ENCODE measurements at places on chromosomes 12 and 14. TPM values are rescaled to one million over a fixed set of nuclear protein-coding genes. Genes with fewer than 3 reads are reported as not detected.
A peak's percentile ranks its signal among the peaks of the same experiment; 100 is the strongest.

TSPAN8 gene
- total RNA-seq: 3.7 TPM

LBHD2 gene
- total RNA-seq: not detected

DNA sequence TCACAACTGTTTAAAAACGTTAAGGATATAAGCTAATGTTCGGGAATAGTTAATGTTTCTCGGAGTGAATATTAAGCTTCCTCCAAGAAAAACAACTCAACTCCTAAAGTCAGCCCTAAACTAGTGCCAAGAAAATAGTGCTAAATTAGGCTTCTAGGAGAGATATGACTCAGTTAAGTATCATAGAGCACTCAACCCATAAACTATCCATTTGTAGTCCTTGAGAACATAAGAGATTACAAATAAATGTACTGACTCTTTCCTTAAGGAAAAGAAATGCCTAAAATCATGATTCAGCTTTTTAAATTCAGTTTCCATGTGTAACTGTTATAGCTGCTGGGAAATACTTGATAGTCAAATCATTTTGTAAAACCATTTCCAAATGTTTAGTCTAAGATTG lies 117.1 kb downstream of the HMGA2 start:
- DNase-seq: peak; percentile 64

- no peak for DNase-seq
Measured at GRCh38 chr14:75875958-75876357, 105.8 kb downstream of the TGFB3 start.

GRCh38 chr14:33679025-33679424 lies 271.8 kb downstream of the EGLN3 start:
- DNase-seq: no peak

DNA sequence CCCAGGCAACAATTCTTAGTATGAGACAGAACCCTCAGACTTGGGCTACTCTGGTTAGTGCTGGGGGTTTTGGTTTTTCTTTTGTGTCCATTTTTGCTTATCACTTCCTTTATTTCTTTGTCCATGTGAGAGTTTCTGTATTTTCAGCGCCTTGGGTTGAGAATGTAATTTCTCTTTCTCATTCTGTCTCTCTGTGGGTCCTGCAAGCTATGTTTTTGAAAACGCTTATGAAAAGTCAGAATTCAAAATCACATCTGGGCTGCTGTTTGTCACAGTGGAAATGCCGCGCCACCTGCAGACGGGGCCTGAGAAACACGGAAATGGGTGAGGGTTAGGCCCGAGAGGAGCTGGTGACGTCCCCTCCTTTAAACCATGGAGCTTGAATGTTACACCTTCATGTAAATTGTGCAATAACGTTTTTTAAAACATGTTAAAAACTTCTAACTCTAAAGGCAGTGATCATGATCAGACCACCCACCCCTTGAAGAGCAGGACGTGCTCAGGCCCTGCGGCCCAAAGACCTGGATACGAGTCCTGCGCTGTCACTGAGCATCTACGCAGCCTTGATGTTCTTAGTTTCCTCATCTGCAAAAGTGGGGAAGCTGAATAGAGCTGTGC lies 26.1 kb downstream of the JDP2 start:
- no peak for DNase-seq

GRCh38 chr12:89752341-89752740 lies 43.7 kb upstream of the ATP2B1 start:
- no peak for DNase-seq

DNA sequence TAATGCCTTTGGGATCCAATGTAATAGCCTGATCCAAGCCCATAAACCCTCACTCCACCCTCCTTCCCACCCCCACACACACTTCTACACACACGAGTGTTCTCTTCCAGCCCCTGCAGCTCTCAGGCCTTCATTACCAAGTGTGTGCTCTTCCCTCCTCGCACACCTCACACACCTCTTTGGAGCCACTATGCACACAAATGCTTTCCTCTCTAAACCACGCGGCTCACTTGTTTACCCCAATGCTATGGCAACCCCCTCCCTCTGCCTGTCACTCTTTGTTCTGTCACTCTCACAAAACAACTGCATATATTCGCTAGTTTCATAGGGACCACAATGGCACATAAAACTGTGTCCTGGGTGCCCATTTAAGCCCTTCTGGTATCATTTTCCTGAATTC lies 35.1 kb downstream of the PPP2R5E start:
- DNase-seq: no peak

DNA sequence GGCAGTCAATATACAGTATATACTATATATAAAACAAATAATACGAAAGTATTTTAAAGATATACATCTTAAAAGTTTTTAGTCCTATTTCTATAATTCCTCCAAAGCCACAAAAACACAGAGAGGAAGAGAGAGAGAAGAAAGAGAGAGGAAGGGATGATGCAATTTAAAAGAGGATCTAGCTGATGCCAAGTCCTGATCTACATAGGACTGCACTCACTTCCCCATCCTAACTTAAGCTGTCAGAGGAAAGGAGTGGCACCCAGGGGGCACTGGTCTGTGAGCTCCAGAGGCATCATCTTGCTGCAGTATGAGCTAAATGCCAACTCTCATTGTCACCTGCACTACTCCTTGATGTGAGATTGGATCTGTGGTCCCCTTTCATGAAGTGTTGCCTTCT lies 95.8 kb downstream of the C12orf42 start:
- DNase-seq: no peak

DNA sequence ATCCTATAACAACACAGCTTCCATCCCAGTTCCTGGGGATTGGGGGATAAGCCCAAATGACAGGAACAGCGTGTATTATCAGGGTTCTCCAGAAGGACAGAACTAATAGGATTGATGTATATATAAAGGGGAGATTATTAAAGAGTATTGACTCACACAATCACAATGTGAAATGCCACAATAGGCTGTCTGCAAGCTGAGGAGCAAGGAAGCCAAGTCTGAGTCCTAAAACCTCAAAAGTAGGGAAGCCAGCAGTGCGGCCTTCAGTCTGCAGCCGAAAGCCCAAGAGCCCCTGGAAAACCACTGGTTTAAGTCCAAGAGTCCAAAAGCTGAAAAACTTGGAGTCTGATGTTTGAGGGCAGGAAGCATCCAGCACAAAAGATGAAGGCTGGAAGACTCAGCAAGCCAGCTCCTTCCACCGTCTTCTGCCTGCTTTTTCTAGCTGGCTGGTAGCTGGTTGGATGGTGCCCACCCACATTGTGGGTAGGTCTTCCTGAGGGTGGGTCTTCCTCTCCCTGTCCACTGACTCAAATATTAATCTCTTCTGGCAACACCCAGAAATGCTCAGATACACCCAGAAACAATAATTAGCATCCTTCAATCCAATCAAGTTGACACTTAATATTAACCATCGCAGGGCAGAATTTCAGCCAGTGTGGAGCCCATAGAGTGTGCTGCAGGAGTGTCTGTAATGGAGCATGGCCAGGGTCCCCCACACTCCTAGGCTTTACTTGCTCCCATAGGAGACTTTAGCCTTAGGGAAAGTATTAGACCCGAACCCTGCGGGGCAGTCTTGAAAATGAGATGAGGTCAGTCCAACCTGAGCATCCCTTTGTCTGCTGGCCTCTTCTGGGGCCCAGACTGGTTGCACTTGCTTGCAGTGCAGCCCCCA lies 111.1 kb downstream of the SINHCAF start:
- no peak for DNase-seq
